Stimulated activated CD4-positive, alpha-beta T cell treated with anti-CD3 and anti-CD28 coated beads, Interleukin-12 subunit alpha, Interleukin-12 subunit beta, amount 100 ng/mL, for 4 hours (primary cell): ENCODE measurements at places on chromosomes 5 and 9.

DNA sequence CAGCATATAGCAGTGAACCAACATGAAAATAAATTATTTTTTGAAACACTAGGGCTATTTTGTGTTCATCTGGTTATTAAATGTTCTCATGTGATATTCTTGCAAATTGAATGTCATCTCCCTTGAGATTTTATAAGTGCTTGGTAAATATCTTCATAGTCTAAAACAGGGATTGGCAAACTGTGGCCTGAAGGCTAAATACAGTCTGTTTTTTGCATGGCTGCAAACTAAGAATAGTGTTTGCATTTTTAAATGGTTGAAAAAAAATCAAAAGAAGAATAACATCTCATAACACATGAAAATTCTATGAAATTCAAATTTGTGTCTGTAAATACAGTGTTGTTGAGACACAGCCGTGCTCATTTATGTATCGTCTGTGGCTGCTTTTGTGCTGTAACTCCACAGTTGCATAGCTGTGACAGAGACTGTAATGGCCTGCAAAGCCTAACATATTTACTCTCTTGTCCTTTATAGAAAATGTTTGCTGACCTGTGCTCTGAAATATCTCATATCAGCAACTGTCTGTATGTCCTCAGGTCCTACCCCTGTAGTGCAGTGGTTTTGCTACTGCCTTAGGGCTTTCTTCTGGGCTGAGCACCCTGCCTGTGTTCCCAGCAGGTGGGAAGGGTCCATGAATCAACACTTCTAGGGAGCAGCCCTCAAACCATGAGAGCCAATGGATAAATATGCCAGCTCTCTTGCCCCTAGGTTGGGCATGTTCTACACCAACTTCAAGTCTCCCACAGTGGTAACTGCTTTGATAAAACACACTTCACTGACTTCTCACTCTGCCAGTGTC is 41.7 kb upstream of the ARRDC3 start:
- DNase-seq, result no peak

- no peak for DNase-seq
These were observed 6.9 kb downstream of the LPCAT1 start for GRCh38 chr5:1516615-1517601.

DNA sequence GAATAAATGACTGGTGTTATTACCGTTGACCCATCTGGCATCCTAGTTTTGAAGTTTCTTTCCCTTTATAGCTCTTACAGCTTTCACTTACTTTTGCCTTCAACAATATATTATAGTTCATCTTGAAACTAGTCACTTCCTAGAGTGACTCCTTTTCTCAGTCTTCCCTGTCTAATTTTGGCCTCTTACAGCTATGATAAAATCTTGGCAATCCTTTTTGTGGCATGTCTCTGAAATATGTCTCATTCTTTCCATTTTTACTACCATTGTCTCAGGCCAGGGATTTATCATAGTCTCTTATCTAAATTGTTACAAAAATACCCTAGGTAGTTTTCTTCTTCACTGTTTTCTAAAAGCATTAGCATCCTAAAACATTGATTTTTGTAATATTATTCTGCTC is 621.3 kb upstream of the ZNF608 start:
- DNase-seq, result no peak

DNA sequence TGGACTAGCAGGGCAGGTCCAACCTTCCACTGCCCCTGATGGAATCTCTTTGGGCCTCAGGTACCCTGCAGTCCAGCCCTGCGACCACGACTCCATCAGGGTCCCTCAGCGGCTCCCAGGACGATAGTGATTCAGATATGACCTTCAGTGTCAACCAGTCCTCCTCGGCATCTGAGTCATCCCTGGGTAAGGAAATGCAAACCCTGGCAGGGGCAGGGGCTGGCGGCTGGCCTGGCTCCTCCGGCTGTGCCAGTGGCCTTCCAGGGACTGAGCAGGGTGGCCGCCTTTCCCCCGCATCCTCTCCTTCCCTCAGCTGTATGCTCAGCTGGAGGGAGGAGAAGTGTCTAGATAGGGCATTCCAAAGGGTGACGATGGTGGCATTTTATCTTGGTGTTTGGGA is 45.0 kb downstream of the NEURL1B start:
- no peak for DNase-seq

- no peak for DNase-seq
These were observed 441.6 kb upstream of the WWC1 start for GRCh38 chr5:167849874-167850273.

DNA sequence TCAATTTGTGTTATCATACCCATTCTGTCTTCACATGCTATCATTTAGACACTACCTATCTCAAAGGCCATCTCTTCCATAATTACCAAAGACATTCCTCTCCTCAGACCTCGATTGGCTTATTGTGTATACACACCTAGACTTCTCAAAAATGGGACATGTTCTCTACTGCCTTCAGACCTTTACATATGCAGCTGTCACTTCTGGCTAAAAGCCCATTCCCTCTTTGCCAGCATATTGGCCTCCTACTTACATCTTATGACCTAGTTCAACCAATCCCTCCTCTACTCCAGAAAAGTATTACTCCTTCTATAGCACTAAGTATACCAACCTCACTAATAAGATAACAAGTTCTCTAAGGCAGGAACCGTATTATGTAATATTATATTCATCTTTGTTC is 84.4 kb downstream of the RAPGEF6 start:
- DNase-seq, result no peak

DNA sequence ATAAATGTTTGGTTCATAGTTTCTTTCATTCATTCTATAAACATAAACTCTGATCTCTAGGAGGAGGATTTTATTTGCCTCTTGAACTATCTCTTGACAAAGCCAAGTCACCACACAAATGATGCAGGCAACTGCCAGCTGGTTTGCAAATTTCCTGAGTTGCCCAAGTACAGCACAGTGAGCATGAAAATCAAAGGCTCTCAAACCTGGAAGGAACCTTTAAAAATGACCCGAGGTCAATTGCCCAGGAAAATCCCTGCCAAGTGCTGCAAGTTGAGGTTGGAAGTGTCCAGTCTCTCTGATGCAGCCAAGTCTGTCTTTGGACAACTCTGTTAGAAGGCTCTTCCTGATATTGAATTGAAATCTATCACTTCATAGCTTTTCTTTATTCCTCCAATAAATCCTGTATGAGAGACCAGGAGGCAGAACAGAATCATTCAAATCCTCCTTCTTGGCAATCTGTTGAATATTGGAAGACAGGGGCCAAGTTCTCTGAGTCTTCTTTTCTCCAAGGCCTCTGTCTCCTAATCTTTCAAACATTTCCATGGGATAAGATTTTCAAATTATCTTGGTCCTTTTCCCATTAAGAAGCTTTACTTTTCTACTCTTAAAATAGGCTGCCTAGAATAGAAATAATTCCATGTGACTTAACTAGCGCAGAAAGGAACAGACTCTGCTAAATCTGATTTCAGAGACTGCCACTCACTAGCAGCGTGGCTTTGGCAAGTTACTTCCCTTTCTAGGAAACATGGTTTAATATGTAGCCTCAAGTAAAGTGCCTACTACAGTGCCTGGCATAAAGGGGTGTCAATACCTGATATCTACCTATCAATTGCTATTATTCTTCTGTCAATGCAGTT is 159.2 kb downstream of the SNX18 start:
- no peak for DNase-seq

DNA sequence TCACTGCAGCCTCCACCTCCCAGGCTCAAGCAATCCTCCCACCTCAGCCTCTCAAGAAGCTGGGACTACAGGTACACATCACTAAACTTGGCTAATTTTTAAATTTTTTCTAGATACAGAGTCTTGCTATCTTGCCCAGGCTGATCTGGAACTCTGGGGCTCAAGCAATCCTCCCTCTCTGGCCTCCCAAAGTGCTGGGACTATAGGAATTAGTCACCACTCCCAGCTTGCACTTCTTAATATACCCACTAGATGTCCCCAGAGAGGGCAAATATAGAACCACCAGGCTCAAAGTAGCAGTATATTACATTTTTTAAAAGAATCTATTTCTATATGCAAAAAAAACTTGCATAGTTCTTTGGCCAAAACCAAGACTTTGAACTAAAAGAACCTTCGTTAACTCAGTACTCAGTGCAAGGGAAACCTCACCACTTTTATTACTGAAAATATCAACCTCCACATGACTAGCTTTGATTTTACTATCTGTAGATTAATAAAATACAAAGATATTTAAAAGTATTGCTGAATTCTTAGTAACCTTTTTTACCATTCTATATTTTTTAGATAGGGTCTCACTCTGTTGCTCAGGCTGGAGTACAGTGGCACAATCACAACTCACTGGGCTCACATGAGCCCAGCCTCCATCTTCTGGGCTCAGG is 25.8 kb upstream of the HSD17B3 start:
- DNase-seq, result peak; percentile 21

DNA sequence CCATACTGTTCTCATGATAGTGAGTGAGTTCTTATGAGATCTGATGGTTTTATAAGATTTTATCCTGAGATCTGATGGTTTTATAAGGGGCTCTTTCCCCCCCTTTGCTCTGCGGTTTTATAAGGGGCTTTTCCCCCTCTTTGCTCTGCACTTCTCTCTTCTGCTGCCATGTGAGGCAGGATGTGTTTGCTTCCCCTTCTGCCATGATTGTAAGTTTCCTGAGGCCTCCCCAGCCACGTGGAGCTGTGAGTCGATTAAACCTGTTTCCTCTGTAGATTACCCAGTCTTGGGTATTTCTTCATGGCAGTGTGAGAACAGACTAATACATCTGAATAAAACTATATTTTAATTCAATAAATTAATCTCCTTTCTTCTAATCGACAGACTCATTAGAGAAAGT is 64.9 kb upstream of the ZSWIM6 start:
- DNase-seq, result no peak

DNA sequence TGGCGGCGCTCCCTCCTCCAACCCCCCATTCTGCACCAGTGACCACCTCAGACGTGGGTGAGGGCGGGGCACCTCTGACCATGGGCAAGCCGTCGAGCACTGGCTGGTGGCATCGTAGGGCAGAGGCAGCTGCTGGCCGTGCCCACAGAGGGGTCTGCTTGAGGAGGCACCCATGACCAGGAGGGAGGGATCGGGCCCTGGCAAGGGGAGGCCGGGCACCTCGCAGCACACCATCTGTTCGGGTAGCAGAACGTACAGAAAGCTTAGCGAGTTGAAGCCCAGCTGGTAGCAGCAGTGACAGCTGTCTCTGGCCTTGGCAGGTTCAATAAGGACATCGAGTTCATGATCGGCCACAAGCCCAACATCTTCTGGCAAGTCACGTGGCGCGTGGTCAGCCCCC is 4.3 kb upstream of the SLC6A18 start:
- DNase-seq, result no peak

DNA sequence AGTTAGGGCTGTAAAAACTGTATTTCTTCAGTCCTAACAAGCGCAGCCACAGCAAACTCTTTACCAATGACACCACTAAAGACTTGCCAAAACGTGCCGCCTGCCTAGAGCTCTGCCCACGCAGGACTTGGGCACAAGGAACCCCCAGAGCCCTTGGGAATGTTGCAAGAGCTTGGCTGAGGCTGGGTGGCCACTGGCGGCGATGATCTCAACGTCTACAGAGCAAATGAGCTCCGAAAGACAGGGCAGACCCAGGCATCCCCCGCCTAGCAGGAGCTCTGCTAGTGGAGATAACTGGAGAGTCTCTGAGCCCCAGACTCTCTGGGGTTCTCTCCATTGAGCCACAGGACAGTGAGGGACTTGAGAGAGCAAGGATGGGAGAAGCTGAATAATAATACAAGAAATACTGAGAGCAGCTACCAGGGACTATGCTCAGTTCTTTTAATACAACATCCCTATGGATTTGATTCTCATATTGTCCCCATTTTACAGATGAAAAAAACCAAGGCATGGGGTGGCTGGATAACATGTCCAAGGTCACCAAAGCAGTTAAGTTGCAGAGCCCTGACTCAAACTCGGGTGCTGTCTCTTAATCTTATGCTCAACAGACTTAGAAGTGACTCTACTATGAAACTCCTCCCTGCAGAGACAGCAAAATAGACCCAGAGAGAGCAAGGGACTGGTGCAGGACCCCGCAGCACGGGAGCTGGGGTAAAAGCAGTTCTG is 32.5 kb downstream of the SHB start:
- no peak for DNase-seq

GRCh38 chr9:36479101-36479500 is 79.0 kb upstream of the RNF38 start:
- no peak for DNase-seq

- no peak for DNase-seq
These were observed 49.9 kb upstream of the OTULINL start for GRCh38 chr5:14531668-14532067.

- DNase-seq, result no peak
These were observed 2.7 kb downstream of the CDC14B start for GRCh38 chr9:96616817-96617438.

- no peak for DNase-seq
These were observed 17.3 kb downstream of the TTC33 start for GRCh38 chr5:40738502-40738901.

GRCh38 chr9:20524776-20525175 is 97.5 kb downstream of the MLLT3 start:
- no peak for DNase-seq

- peak; percentile 4 for DNase-seq
These were observed 5.1 kb upstream of the CAST start for GRCh38 chr5:96657068-96657467.

- no peak for DNase-seq
These were observed 203.8 kb upstream of the ACO1 start for GRCh38 chr9:32180597-32180996.

DNA sequence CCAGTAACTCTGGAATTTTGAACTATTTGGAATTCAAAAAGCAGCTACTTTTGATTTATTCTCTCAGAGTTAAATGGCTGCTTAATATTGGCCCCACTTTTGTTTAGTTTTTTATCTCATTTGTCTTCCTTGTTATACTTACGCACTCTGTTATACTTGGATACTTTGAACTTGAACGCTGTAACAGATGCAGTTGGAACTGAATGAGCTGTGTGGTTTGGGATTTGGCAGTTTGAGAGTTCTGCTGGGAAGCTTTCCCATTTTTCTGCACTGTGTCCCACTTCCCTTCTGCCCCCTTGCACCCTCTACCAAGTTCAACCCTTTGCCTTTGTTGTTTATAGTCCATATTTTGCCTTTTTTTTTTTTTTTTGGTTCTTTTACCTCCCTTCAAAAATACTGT is 3.8 kb downstream of the RHOBTB3 start:
- DNase-seq, result no peak

DNA sequence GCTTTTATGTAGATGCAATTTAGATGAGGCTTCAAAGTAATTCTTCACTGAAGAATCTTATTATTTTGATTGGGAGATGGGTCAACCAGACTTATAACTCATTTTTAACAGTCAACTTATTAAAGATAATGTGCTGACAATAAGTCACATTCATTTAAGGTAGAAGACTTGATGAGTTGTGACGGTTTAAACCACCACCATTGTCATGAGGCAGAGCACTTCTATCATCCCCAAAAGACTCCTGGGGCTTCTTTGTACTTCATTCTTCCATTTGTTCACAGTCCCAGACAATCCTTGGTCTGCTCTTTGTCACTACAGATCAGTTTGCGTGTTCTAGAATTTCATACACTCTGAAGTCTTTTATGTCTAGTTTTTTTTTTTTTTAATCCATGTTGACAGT is 346.1 kb downstream of the RASEF start:
- no peak for DNase-seq

GRCh38 chr5:181204826-181205760 is at the start of gene TRIM7:
TRIM7 (minus strand) TSS chr5:181205196; CDS start chr5:181205110, 86 bp downstream.
- peak; percentile 31 for DNase-seq
